ENCODE measurements at places on chromosomes 3 and 15.
A peak's percentile ranks its signal among the peaks of the same experiment; 100 is the strongest.

- no peak for DNase-seq
These were observed 39.1 kb downstream of the PRTG start for GRCh38 chr15:55703873-55704301.

GRCh38 chr3:54069961-54070360, 52.4 kb upstream of the CACNA2D3 start:
- DNase-seq = no peak

- no peak for DNase-seq
These were observed 14.2 kb downstream of the CSK start for GRCh38 chr15:74795966-74796625.

DNA sequence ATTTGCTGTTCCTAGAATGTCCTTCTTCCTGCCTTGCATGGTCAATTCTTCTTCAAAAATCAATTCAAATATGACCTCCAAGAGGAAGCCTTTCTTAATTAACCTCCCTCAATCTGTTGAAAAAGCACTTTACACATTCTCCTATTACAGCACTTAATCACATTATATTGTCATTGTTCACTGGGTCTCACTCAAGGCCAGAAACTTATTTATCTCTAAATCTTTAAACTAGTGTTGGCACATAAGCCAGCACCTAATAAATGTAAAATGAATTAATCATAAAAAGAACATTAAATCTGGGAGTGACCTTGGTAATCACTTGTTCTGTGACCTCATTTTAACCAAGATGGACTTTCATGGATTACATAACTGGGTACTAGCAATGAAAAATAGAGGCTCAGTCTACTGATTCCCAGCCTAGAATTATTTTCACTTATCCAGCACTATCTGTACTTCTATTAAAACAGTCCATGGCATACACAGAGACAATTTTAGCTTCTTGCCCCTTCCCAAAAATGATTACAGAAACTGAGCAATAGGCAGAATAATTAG, 22.1 kb downstream of the MSL2 start:
- no peak for DNase-seq

GRCh38 chr15:57149196-57149595, 227.1 kb upstream of the CGNL1 start:
- no peak for DNase-seq

DNA sequence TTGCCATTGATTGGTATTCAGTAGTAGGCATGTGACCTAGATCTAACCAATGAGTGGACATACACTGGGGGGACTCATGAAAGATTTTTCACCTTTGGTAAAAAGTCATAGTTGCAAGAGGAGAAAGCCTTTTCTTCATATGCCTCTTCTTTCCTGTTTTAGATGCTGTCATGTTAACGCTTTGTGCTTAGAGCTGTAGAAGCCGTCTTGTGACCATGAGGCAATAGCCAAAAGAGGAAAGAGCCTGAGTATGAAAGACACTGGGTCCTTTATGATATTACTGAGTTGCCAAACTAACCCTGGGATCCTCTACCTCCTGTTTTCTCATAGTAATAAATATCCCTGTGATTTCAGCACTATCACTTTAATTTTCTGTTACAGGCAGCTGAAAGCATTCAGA, 396.0 kb downstream of the FHIT start:
- DNase-seq = no peak

- DNase-seq = no peak
These were observed 150.6 kb downstream of the DUT start for GRCh38 chr15:48481802-48482201.

DNA sequence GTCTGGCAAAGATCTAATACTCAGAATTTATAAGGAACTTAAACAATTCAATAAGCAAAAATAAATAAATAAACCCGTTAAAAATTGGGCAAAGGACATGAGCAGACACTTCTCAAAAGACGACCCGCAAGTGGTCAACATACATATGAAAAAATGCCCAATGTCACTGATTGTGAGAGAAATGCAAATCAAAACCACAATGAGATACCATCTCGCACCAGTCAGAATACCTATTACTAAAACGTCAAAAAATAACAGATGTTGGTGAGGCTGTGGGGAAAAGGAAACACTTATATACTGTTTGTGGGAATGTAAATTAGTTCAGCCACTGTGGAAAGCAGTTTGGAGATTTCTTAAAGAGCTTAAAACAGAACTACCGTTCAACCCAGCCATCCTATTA, 188.0 kb upstream of the MRPL3 start:
- no peak for DNase-seq

- no peak for DNase-seq
These were observed 89.9 kb downstream of the LRTM1 start for GRCh38 chr3:54837964-54838363.

DNA sequence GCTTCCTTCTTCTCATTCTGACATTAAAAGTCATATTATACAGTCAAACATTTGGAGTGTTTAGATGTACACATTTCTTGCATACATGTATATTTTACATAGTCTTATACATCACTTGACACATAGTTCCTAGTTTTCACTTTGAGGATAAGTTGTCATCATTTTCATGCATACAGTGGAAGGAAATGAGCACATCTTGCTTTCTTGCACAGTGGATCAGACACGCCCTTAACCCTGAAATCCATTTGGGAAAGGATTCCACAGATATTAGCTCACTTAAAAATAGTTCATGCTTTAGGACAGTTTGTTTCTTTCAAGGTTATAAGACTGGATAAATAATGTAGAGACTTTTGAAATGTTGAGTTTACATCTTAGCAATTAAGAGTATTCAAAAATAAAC, 148.6 kb upstream of the MME start:
- DNase-seq = no peak

GRCh38 chr3:197554562-197555280, 1.0 kb downstream of the BDH1 start:
- peak; percentile 75 for DNase-seq

- no peak for DNase-seq
These were observed 1.9 kb downstream of the CCDC12 start for GRCh38 chr3:46974421-46975171.

DNA sequence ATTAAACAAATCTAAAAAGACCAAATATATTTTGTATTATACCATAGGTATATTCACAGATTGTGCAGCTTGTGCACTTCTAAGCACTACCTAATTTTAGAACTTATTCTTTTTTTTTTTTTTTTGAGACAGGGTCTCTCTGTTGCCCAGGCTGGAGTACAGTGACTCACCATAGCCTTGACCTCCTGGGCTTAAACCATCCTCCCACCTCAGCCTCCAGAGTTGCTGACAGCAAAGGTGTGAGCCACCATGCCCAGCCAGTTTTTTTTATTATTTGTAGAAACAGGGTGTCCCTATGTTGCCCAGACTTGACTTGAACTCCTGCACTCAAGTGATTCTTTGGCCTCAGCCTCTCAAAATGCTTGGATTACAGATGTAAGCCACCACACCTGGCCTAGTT, 11.9 kb upstream of the TKT start:
- no peak for DNase-seq

DNA sequence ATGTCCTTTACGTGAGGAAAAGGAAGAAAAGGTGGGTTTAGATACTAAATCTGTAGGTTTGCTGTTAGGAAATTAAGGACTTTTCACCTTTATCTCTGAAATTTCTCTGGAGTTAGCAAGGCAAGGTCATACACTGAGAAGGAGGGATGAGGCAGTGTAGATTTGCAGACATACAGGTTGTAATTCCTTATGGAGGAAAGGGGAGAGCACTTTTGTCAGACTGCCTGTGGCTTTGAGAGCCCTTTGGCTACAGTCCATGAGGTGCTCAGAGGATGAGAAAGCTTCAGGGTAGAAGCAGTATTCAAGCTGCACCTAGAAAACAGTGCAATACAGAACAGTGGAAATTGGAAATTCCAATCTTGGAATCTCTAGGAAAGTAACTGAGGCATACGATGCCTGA, 8.3 kb downstream of the RPL14 start:
- DNase-seq = no peak

DNA sequence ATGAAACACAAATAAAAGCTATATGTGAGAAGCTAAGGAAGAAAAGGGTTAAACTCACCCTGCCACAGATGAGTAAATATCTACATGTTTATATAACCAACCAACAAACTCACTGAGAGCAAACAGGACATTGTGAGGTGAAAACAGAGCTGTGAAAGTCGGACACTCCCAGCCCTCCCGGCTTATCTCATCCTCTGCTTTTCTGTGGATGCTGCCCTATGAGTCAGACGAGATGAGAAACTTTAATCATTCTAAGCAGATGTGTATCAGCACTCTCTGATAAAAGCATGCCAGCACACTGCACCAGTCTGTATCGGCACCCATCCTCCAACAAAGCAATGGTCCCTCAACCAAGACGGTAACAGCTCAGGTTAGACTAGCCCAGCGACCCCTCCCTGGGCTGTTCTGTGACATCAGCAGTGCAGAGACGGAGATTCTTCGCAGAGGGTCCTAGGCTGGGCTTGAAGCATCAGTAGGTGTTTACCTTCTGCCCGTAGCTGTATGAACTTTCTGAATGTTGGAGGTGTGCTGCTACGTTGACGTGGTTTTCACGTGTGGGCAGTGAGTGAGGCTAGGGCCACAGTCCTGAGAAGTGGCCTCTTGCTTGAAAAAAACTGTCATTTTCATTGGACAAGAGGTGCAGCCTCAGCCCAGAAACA, 119.8 kb upstream of the ALDH1A3 start:
- DNase-seq = no peak

- DNase-seq = no peak
These were observed 214.5 kb downstream of the RPLP1 start for GRCh38 chr15:69666921-69667811.

GRCh38 chr15:40070166-40070557, 31.2 kb upstream of the SRP14 start:
- no peak for DNase-seq

DNA sequence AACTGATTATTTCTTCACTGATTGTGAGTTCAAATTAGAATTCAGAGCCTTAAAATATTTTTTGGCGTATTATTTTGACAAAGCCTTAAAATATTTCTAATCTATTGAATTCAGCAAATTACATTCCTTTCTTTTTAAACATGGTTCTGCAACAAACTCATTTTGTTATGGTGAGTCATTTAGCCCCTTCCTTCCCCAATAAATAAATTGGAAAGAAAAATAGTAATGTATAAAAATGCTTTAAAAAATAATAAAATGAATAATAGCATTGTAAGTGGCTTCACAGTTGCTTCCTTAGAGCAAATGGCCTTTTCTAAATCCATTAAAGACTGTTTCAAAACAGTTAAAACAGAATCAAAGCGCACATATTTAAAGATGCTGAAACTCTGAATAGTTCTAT, 12.1 kb downstream of the CSNK1G1 start:
- DNase-seq = no peak

DNA sequence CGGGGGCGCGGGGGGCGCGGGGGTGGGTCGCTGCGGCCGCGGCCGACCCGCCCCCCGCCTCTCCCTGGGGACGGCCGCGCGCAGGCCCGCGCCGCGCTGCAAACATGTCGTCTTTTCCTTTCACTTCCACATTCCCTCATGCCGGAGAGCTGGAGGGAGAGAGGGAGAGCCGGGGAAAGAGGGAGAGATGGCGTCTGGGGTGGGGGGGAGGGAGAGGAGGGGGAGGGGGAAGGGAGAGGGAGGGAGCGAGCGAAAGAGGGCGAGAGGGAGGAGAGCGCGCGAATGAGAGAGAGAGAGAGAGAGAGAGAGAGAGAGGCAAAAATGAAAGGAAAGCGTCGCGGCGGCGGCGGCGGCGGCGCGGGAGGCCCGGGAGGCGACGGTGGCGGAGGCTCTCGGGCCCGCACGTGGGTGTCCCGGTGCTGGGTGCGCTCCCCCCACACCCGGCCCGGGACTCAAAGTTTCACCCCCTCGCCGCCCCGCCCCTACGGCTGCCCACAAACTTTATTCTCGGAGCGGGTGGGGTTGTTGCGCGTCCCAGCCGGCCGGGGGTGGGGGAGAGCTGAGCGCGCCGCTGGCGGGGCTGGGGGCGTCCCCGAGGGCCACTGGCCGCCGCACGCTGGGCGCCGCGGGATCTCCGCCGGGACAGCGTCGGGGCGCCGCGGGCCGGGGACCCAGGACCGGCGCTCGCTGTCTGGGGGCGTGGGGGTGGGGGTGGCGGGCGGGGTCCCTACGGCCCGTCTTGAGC, 731 bp downstream of the ZNF710 start:
- no peak for DNase-seq

DNA sequence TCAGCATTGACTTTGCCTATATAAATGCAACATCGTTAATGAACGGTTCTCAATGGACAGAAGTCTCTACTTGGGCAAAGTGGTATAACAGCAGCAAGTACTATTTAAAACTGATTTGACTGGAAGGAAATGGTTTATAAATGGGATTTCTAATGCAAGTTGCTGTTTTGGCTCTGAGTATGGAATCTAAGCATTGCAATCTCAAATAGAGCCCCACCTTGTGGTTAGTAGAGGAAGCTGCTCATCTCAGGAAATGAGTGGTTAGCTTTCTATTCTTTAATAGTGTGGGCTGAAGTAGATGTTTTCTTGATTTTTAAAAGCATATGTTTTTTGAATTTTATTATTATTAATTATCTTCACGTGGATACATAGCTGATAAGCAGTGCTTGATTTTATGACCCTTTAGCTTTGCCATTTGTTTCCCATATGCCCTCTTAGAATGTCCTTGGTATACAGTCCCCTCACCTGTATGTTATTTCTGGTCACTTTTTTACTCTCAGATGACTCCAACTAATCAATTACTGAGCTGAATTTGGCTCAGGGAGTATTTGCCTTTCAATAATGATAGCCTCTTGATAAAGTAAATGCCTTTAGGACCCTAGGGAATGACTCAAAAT, 67.1 kb downstream of the OXSM start:
- DNase-seq = no peak

GRCh38 chr15:71813723-71814470, 3.5 kb downstream of the NR2E3 start:
- no peak for DNase-seq

DNA sequence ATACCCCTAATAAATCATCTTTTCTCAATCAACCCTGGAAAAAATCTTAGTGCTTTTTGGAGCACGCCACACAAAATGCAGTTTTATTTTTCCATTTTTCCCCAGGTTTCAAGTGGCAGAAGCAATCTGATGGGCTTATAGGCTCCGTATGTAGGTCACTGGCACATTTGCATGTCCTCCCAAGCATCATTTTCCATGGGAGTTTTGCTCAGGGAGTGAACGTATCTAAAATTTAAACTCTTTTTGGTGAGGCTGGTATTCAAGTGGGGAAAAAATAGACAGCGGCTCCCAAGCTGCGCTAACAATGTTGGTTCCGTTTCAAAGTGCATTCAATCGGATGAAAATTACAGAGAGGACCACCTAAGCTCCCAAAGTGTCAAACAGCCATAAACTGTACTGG, 233.4 kb downstream of the MEX3B start:
- no peak for DNase-seq

DNA sequence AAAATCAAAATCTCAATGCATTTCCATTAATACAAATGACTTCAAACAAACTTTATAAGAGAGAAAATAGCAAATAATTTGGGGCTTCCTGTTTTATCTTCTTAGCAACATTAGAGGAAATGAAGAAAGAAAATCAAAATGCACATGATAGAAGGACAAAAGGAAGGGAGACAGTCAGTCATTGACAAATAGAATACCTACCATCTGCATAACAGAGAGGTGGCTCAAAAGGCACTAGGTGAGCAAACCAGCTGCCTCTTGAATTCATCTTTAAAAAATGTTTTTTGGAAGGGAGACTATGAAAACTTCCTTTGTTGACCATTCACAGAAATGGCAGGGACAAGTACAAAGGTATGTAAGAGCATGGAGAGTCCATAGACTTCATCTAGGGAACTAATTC, 9.4 kb downstream of the NMNAT3 start:
- DNase-seq = no peak

- DNase-seq = no peak
These were observed 193.9 kb downstream of the ZNF621 start for GRCh38 chr3:40718681-40719080.
